ENCODE measurements at places on chromosomes 12 and 14.

- DNase-seq, result no peak
Measured at GRCh38 chr14:92890830-92891588, 31.9 kb upstream of the CHGA start.

DNA sequence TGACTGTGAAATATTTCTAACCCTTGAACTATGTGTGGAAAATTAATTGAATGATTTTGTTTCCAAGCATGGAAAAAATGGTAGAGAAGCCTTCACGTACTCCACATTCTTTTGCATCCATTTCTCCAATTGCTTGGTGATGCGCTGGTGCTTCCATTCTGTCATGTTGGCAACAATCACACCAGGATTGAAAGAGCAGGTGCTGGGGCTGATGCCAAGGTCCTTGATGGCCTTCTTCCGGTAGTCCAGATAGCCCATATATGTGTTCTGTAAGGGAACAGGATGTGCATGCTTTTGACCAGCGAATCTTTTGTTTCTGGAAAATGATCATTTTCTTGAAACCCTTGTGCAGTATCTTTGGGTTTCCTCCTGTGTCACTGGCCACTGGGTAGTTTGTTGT is 28.6 kb downstream of the TDG start:
- DNase-seq, result no peak

GRCh38 chr12:104453133-104453532 is 3.6 kb upstream of the CHST11 start:
- DNase-seq, result no peak

DNA sequence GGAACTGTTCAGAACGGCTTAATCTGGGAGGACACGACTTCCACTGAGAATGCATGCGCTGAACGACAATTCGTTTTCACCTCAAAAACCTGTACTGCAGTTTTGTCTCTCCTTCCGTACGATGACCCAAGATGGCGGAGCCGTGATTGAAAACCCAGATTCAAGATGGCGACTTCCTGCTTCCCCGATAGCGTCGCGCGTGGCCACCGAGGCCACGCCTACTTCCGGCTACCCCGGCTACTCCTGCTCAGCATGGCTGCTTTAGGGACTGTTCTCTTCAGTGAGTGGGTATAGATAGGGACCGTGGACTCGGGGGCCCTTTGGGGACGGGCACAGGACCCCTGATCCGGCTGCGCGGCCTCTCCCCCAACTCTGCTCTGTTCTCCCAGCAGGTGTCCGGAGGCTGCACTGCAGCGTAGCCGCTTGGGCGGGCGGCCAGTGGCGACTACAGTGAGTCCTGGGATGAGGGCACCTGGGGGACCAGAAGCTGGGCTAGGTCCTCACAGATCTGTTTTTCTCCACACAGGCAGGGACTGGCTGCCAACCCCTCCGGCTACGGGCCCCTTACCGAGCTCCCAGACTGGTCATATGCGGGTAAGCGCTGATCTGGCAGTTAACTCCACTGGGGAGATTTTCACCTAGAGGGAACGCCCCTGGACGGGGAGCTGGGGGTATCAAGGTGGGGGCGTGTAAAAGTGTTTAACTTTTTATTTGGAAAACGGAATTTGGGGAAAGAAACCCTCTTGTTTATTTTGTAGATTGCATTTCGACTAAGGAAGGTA is at the start of gene MRPL52:
MRPL52 (plus strand) TSS at position 227 of the 782 bp plus-strand sequence; CDS start at position 253, 26 bp downstream.
- no peak for DNase-seq

DNA sequence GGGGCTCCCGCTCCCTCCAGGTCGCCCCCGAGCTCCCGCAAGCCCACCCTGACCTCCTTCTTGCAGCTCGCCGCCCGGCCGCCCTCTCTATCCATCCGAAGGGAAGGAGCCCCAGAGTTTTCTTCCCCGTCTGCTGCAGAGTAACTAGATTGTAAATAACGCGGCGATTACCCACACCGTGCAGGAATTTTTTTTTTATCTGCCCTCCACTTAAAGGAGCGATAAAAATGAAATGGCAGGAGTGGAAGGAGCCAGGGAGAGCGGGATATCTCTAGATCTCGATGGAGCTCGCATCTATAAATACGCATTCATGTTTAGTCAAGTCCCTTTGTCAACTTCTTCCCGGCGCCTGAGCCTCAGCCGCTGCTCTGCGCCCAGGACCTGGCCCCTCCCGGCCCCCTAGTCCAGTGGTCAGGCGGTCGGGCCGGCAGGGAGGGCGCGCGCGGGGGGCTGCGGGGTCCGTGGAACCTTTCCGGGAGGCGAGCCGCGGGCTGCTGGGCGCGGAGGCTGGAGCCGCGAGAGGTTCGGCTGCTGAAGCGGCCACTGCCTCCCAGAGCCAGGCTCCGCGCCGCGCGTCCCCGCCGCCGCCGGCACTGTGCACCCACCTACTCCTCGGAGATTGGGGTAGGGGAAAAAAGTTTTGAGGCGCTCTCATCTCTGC is 386.0 kb downstream of the BCAT1 start:
- DNase-seq, result no peak

- DNase-seq, result no peak
Measured at GRCh38 chr14:55306938-55307589, 35.8 kb downstream of the FBXO34 start.

DNA sequence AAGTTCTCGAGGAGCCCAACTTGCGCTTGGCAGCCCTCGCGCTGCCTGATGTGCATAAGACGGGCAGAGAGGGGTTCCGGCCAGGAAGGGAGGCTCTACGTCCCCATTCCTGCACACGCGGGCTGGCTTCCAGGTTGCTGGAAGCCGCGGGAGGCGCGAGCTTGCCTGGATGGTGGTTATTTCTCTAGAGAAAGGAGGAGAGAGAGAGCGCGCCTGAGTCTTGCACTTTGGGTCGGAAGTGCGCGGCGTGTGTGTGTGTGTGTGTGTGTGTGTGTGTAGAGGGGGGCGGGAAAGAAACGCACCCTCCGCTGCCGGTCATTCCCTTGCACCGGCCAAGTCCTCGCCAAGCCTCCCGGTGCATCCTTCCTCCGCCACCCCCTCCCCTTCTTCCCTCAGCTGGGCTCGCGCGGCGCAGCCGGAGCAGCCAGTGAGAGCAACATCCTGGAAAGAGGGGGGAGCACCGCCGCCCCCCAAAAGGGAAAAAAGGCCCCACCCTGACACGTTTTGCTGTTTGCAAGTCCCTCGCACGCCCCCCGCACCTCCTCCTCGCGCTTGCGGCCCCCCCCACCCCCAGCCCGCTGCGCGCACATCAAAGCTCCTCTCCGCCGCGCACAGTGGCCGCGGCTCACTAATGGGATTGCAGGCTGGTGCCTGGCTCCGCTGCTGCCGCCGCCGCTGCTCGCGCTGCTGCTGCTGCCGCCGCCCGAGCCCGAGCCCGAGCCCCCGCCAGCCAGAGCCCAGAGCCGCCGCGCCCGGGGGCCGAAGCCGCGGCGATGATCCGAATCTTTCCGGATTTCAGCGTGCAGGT is 4.4 kb upstream of the NPAS3 start:
- no peak for DNase-seq

- no peak for DNase-seq
Measured at GRCh38 chr12:88243982-88244381, 101.9 kb downstream of the TMTC3 start.

DNA sequence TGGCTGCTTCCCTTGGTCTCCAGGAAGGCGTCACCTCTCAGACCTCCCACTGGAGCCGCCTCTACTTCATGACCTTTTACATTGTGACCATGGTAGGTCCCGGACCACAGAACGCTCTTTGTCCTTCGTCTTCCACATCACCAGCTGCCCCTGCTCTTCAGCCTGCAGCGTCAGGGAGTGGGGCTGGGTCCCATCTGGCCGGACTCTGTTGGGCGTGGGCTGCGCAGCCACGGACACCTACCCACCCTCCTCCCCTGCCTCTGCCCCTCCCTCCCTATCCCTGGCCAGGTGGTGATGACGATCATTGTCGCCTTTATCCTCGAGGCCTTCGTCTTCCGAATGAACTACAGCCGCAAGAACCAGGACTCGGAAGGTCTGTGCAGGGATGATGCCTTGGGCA is 43.3 kb downstream of the SLC8B1 start:
- DNase-seq, result no peak
